Psoas muscle (tissue), 8 donors: ENCODE measurements at places on chromosomes 7 and 10. TPM values are rescaled to one million over a fixed set of nuclear protein-coding genes. Genes with fewer than 3 reads are reported as not detected.

DNA sequence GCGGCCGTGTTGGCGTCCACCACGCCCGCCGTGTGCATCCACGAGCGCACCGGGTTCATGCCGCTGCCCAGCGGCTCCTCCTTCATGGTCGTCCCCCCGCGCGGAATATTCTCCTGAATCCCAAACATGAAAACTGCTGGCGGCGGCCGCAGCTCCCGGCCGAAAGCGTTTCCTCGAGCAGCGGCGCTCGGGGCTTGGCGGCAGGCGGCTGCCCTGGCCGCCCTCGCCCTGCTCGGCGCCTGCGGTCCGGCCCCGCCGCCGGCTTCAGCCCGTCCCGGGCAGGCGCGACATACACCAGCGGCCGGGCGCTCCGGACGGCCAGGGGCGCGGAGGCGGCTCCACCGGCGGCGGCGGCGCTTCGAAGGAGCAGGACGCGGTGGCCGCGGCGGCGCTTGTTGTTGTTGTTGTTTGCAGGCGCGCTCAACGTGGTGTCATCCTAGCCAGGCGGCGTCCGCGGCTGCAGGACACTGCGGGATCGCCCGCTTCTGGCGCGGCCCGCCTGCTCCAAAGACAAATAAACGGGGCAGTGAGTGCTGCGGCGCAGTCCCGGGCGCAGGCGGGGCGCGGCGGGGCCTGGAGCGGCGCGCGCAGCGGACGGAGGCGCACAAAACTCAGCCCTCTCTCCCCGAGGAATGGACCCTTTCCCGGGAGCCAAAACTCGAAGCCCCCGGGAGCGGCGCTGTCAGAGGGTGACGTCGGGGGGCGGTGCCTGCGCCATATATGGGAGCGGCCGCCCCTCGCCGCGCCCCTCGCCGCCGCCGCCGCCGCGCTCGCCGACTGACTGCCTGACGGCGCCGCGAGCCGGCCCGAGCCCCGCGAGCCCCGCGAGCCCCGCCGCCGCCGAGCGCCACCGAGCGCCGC lies at the start of gene EBF3:
EBF3 (minus strand) TSS at position 634 of the 861 bp plus-strand sequence; CDS start at position 128, 506 bp downstream.
- DNase-seq, result peak; percentile 91

DNA sequence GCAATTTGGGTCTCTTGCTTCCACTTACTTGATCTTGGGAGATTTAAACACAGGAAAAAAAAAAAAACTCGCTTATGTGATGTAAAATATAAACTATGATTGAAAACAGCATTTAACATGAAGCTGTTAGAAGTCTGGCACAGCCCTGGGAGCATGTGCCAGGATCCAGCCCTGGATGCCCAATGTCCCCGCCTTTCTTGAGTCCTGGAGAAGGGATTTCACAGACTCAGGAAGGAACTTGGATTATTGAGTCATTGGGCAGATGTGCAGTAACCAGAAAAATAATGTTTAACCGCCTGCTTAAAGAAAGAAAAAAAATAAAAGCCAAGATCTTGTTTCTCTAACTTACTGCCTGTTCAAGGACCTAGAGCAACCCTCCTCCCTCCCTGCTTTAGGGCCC lies 3.7 kb upstream of the JCAD start:
- no peak for DNase-seq

DNA sequence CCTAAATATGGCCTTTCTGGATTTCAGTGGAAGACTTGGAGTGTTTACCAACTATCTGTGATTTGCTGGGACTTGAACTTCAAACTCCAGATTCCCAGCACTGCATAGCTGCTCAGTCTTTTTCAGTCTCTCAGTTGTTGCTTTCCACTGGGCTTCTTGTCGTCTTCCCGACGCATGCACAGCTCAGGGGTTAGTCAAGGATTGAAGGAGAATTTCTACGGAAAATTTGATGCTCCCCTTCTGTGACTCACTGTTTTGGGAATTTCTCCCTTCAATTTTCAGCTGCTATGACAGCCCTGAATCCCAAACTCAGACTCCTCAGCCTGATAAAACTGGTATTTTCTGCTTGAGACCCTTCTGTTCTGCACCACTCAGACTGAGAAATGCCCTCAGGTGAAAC lies 91.7 kb downstream of the CYP26A1 start:
- DNase-seq, result no peak

GRCh38 chr10:89206402-89207180 lies 526 bp downstream of the CH25H start:
- peak; percentile 48 for DNase-seq

The FAM25A gene
- total RNA-seq, result not detected

The OR2A7 gene
- not detected for total RNA-seq

The RBM48 gene
- 12.3 TPM for total RNA-seq

The CALCR gene
- total RNA-seq, result 1.0 TPM

The IQCE gene
- total RNA-seq, result 8.5 TPM

The CALN1 gene
- 0.02 TPM for total RNA-seq

DNA sequence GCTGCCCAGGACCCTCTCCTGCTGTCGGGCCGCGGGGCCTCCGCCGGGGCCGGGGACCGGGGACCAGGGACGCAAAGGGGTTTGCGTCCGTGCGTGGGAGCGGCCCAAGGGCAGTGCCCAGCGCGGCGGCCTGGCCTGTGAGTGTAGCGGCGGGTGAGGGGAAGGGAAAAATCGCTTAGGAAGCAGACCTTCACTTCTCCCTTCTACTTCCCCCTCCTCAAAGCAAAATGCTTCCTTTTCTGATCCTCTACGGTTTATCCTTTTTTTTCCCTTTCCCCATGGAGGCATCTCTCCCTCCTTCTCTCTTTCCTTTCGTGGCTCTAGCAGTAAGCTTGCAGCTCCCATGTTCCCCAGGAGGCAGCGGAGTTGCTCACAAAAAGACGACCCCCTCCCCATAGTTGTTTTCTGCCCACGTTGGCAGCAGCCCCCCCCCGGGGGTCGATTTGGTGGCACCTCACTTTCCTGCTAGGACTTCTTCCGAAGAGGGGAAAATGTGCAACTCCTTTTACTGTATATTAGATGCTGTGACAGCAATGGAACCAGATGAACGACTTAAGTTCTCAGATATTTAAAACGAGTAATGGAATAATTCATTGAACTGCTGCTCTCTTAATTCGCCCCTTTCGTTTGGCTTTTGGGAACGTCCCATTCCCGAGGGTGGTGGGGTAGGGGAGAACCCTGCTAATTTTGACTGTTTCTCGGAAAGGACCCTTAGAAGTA lies 724 bp downstream of the CAPZA2 start:
- DNase-seq, result peak; percentile 59

The DNAJC9 gene
- 6.6 TPM for total RNA-seq

The GPNMB gene
- 11.2 TPM for total RNA-seq

GRCh38 chr10:29189256-29189655 lies 99.6 kb upstream of the LYZL1 start:
- no peak for DNase-seq

- DNase-seq, result no peak
Measured at GRCh38 chr7:37683246-37684120, at the start of gene GPR141. GPR141 (plus strand) TSS chr7:37683766; CDS start chr7:37740394, 56,628 bp downstream.

The TRPV5 gene
- not detected for total RNA-seq

DNA sequence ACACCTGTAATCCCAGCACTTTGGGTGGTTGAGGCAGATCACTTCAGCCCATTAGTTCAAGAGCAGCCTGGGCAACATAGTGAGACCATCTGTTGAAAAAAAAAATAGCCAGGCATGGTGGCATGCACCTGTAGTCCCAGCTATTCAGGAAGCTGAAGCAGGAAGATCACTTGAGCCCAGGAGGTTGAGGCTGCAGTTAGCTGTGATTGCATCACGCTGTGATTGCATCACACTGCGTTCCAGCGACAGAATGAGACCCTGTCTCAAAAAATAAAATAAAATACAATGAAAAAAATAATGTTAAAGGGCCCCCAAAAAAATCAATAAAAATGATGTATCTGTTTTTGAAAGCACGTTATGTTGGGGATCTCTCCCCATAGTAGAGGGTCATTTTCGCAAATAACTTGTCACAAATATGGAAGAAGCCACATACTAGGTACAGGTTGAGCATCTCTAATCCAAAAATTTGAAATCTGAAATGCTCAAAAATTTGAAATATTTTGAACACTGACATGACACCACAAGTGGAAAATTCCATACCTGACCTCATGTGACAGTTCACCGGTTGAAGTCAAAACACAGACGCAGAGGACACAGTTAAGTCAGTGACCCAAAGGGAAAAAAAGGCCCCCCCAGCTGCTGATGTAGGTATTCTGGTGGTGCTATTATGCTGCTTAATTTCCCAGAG lies 9.5 kb downstream of the CISD1 start:
- no peak for DNase-seq

GRCh38 chr7:48868916-48869315 lies 55.4 kb upstream of the CDC14C start:
- DNase-seq, result no peak

GRCh38 chr10:58574058-58574457 lies 61.4 kb downstream of the BICC1 start:
- DNase-seq, result no peak

DNA sequence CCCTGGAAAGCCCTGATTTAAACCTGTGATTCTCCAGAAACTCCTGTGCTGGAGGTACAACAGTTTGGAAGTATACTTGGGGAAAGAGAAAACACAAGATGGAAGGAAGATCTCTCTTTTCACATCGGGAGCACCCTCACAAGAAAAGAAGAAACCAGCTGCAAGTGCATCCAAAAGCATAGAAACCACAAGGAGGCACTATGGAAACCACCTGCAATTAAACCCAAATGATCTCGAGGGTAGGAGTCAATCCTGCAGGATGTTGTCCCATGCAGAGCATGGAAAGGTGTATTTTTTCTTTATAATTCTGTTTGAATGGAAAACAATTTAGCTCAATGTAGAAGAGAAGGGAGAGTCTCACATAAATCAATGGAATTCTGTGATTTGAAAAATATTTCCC lies 210.5 kb downstream of the TWIST1 start:
- no peak for DNase-seq

The OR6B1 gene
- not detected for total RNA-seq

DNA sequence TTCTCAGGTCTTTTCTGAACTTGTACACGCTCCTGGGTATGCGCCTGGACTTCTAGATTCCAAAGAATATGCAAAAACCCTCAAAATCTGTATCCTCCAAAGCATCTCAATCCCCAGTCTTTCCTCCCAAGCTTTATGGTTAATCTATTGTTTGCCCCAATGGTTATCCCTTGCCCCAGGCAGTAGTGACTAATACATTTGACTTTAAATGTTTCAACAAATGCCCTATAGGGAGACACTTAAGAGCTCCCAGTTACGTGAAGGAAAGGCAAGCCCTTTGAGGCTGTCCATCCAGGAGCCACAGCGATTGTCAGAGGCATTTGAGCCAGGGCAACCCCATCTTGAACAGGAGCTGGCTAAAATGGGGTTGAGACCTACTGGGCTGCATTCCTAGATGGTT lies 12.7 kb upstream of the FOXL3 start:
- DNase-seq, result no peak

The CLDN4 gene
- 0.16 TPM for total RNA-seq

DNA sequence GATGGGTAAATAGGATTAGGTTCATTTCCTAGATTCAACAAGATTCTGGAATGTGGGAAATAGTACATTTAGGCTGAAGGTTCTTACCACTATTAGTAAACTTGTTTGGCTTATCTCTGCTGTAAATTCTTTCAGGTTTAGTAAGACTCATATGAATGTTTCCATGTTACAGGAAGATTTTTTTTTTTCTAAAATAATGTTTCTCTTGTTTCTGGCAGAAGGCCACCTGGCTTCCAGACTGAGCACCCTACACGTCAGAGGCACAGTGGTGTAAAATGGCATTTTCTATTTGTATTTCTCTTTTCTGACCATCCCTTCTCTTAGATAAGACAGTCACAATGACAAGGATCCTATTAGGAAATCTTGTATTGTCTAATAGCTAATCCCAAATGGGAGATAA lies 22.7 kb upstream of the AASS start:
- DNase-seq, result no peak

The PILRA gene
- 2.1 TPM for total RNA-seq

The HOXA3 gene
- total RNA-seq, result 3.6 TPM

GRCh38 chr7:140744005-140744404 lies 47.5 kb downstream of the NDUFB2 start:
- no peak for DNase-seq

DNA sequence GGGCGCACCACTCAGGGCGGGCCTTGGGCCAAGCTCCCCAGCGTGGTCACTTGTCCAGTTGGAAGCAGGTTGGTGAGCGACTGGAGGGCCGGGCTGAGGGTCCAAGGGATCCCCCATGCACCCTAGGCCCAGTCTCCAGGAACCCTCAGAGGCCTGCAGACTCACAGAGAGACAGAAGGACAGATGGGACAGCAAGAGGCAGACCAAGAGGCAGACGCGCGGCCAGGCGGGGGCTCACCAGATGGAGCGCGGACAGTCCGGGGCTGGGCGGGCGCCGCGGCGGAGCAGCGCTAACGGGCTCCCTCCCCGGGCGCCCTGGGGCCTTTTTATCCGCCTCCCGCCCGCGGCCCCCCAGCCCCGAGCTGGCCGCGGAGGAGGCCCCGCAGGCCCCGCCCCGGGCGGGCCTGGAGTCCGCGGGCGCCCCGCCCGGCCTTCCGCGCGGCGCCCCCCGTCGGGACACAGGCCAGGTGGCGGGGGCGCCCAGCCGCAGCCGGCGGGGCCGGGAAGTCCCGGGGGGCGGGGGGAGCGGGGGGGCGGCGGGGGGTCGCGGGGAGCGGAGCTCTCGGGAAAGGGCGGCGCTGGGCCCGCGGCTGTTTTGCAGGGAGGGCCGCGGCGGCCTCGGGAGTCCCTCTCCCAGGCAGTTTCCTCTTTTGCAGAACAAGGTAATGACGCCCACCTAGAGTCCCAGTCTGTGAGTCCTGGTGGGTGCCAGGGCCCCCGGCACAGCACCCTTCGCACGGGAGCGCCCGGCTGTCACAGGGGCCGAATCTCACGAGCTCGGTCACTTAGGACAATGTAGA lies at the start of gene LOXL4:
LOXL4 (minus strand) TSS at position 301 of the 800 bp plus-strand sequence. CDS start 5,175 bp downstream, outside the sequence.
- peak; percentile 82 for DNase-seq

The SMKR1 gene
- total RNA-seq, result 0.22 TPM

DNA sequence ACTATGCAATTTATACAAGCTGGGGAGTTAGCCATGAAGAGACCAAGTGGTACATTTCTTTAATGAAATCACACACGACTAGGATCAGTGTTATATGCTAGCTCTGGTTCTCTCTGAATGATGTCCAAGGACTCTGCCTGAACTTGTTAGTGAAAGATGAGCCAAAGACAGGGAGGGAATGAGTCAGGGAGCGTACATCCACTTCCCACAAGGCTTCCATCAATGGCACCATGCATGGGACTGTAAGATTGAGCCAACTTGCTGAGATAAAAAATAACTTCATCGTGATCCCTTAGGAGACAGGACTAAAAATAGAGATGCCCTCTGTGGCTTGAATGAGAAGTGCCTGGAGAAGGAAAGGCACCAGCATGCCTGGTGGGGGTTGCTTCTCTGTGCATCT lies 629.7 kb downstream of the ACTR3B start:
- DNase-seq, result no peak

The ZC3HAV1L gene
- 2.4 TPM for total RNA-seq

DNA sequence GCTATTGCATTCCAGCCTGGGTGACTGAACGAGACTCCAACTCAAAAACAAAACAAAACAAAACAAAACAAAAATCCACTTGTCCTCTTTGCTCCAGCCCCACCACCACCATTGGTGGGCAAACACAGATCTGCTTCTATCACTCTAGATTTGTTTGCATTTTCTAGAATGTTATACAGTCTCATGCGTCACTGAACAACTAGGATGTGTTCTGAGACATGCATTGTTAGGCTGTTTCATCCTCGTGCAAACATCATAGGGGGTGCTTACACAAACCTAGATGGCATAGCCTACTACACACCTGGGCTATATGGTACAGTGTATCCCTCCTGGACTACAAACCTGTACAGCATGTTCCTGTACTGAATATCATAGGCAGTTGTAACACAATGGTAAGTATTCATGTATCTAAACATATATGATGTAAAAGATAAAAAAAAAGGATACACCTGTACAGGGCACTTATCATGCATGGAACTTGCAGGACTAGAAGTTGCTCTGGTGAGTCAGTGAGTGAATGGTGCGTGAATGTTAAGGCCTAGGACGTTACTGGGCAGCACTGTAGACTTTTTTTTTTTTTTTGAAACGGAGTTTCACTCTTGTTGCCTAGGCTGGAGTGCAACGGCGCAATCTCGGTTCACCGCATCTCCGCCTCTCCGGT lies 45.3 kb downstream of the BTBD16 start:
- no peak for DNase-seq

The PDZD7 gene
- total RNA-seq, result 0.54 TPM
